Neural crest cell (in vitro differentiated cells): ENCODE measurements at places on chromosomes 16 and 17. TPM values are rescaled to one million over a fixed set of nuclear protein-coding genes. Genes with fewer than 3 reads are reported as not detected.
A peak's percentile ranks its signal among the peaks of the same experiment; 100 is the strongest.

DNA sequence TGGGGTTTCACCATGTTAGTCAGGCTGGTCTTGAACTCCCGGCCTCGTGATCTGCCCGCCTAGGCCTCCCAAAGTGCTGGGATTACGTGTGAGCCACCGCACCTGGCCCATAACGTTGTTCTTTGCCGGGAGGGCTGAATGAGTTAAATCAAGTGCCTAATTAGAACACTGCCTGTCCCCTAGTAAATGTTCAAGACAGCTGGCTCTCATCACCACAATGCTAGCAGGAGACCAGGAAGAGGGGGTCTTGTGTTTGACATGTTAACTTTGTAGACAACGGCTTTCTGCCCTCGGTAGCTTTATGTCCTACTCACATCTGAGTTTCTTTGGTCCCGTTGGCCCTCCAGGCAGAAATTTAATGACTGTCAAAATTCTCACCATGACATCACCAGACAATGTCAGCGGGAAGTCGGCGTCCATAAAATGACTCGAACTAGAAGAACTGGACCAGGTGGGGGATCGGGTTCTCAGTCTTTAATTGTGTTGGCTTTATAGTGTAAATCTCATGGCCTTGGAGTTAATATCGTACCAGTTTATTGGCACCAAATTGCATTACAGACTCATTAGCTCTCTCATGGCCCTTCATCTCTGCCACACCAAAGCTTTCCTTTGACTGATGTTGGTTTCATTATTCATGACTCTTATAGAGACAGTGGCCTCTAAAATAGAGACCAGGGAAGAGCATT, 11.4 kb upstream of the ITPRIPL2 start:
- H3K36me3 ChIP-seq: no peaks in the 10 kb centered on the region
- H3K4me3 ChIP-seq: no peak overlapping the region
- no peaks in the 10 kb centered on the region for H3K27me3 ChIP-seq

DNA sequence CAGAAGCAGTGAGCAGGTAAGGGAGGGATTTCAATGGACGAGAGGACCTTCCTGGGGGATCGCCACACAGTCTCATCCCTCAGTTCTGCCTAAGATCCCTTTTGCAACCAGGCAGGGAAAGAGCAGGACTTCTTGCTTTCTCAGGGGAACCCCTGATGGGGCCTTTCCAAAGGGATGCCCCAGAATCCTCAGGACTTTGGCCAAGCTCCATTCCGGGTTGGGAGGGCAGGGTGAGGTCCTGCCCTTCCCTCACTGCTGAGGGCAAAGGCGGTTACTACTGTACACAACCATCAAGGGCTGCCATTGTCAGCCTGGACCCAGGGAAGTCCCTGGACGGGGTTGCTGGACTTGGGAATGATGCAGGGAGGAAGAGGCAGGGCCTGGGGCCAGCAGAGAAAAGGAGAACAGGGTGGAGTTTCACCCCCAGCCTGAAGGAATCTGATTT, 9.7 kb downstream of the PRR29 start:
- no peak overlapping the region for H3K4me3 ChIP-seq
- peak overlapping the region; percentile 62 for H3K27ac ChIP-seq
- no peaks in the 10 kb centered on the region for H3K36me3 ChIP-seq
- no peak for DNase-seq
- peaks cover 4% of the 10 kb centered on the region for H3K27me3 ChIP-seq

- no peak for DNase-seq
- no peak overlapping the region for H3K4me3 ChIP-seq
- H3K4me1 ChIP-seq: no peaks in the 10 kb centered on the region
- no peaks in the 10 kb centered on the region for H3K27me3 ChIP-seq
- no peak overlapping the region for H3K27ac ChIP-seq
These were observed 30.8 kb downstream of the FANCA start for GRCh38 chr16:89785523-89786155.

DNA sequence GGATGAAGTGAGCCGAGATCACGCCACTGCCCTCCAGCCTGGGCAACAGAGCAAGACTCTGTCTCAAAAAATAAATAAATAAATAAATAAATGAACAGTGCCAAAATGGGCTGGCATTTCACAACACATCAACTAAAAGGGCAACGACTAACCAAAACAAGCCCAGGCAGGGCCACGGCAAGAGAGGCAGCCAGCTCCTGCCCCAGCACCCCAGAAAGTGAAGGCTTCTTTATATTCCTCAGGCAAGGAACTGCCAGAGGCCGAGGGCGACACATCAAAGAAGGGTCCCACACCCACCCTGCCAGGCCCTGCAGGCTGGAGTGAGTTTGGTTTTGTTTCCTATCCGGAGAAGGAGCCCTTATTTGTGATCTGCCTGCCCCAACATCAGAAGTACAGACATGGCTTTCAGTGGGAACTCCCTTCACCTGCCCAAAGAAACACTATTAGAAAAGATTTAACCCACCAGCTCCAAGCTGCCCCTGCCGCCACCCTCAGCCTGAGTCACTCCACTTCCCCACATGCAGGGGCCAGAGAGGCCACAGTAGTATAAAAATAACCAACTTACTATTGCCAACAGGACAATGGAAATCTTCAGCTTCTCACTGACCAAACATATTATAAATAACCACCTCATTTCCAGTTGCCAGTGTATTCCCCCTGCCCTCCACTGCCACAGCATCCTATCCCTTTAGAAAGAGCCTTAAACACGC, 8.0 kb downstream of the FBXO31 start:
- DNase-seq: no peak
- H3K27me3 ChIP-seq: no peaks in the 10 kb centered on the region
- H3K27ac ChIP-seq: peak overlapping the region; percentile 73
- no peaks in the 10 kb centered on the region for H3K36me3 ChIP-seq
- H3K4me1 ChIP-seq: peaks cover 26% of the 10 kb centered on the region

DNA sequence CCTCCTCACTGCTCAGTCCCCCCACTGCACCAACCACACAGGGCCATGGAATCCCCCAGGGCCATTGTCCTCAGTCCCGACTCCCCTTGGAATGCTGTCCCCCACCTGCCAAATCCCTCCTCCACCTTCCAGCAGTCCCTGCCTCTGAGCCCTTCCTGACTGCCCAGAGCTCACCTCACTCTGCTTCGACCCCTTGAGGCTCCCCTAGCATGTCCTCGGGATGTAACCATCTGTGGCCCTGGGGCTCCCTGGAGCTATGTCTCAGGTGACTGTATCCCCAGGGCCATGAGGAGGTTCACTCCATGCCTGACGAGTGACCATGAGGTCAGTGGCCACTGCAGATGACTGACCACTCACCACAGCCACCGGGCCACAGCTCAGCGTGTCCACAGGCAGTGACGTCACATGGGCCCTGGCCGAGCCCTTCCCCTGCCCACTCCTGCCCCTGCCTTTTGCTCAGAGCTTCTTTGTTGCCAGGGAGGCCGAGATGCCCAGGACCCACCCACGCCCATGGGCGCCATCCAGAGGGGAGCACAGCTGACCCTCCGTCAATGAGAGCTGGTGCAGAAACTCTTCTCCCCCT, 7.7 kb upstream of the PIEZO1 start:
- no peak for DNase-seq
- H3K36me3 ChIP-seq: no peaks in the 10 kb centered on the region
- H3K27ac ChIP-seq: no peak overlapping the region

The TM4SF5 gene
- not detected in 2 replicates for total RNA-seq

The TLCD1 gene
- 6.1 and 6.3 TPM in 2 replicates for total RNA-seq

DNA sequence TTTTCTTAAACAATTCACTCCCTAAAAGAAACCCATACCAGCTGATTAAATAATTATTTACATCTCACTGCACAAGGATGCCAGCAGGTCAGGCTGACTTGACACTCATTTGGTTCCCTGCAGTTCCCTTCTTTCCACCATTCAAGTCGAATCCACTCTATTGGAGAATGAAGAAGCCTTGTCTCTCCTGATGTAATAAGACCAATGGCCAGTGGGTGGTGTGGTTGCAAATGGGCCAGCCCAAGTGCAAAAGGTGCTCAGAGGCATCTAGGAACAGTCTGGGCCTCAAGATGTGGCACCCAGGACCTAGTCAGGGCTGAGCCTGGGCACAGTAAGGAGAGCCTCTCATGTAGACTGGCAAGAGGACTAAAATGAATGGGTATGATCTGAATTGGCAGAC, 9.3 kb downstream of the C16orf78 start:
- H3K27me3 ChIP-seq: peaks cover 16% of the 10 kb centered on the region
- H3K36me3 ChIP-seq: no peaks in the 10 kb centered on the region
- H3K4me1 ChIP-seq: no peaks in the 10 kb centered on the region
- DNase-seq: peak; percentile 14
- H3K4me3 ChIP-seq: no peak overlapping the region

The SLC2A4 gene
- total RNA-seq: 5.8 and 6.1 TPM in 2 replicates

The GFAP gene
- total RNA-seq: not detected in 2 replicates

DNA sequence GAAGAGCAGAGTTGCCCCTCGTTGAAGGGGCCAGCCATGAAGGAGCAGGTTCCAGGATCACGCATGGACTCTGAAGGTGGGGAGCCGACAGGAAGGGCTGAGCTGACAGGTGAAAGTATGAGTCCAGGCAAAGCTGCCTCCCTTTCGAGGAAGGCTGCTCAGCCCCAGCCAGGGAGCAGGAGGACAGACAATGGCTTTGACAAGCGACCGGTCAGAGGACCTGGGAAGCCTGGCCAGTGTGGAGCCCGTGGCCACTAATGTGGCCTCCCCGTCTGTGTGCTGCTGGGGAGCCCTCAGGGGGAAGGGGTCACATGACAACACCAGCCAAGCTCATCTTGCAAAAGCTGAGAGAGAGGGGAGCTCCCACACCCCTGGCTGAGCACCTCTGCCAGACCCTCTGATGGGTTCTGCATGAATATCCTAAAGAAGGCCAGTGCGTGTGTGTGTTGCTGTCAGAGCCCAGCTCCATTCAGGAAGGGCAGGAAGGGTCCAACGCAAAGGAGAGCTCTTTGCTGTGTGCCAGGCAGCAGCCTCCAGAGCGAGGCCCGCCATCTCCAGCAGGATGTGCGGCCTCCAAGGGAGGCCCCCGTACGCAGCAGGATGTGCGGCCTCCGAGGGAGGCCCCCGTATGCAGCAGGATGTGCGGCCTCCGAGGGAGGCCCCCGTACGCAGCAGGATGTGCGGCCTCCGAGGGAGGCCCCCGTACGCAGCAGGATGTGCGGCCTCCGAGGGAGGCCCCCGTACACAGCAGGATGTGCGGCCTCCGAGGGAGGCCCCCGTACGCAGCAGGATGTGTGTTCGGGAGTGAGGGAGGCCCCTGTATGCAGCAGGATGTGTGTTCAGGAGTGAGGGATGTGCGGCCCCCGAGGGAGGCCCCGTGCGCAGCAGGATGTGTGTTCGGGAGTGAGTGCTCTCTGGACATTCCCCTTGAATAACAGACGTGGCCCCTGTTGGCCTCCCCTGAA, 102.1 kb upstream of the CHMP6 start:
- no peak overlapping the region for H3K4me3 ChIP-seq
- no peak for DNase-seq
- H3K4me1 ChIP-seq: peaks cover 6% of the 10 kb centered on the region
- H3K27ac ChIP-seq: no peak overlapping the region
- H3K27me3 ChIP-seq: no peaks in the 10 kb centered on the region
- H3K36me3 ChIP-seq: no peaks in the 10 kb centered on the region
